Right renal cortex interstitium (tissue), 3 donors: ENCODE measurements at places on chromosomes 7 and 10. TPM values are rescaled to one million over a fixed set of nuclear protein-coding genes. Genes with fewer than 3 reads are reported as not detected.

DNA sequence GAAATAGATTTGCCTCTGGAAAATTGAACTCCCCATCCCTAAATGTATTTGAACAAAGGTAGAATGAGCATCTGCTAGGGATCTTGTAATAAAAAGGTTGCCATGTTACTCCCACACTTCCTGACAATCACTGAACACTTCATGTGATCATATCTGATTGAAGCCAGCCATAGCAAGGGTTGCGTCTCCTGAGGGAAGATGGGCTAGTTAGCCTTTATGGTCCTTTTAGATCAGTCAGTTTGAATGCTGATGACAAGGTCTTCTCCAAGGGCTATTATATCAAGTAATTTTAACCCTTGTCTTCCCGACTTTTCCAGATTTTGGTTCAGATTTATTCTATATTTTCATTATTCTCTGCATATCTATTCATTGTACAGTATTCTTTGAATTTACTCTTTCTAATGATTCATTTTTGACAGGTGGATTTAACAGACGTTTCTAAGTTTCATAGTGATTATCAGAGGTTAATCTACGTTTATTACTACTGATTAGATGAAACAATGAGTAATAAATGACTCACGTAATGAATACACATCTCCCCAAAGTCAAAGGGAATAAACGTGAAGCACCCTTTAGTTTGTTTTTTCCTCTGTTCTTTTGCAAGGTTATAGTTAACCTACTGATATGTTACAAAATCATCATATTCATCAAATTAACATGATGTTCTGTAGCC lies 28.1 kb downstream of the CSGALNACT2 start:
- DNase-seq, result no peak

DNA sequence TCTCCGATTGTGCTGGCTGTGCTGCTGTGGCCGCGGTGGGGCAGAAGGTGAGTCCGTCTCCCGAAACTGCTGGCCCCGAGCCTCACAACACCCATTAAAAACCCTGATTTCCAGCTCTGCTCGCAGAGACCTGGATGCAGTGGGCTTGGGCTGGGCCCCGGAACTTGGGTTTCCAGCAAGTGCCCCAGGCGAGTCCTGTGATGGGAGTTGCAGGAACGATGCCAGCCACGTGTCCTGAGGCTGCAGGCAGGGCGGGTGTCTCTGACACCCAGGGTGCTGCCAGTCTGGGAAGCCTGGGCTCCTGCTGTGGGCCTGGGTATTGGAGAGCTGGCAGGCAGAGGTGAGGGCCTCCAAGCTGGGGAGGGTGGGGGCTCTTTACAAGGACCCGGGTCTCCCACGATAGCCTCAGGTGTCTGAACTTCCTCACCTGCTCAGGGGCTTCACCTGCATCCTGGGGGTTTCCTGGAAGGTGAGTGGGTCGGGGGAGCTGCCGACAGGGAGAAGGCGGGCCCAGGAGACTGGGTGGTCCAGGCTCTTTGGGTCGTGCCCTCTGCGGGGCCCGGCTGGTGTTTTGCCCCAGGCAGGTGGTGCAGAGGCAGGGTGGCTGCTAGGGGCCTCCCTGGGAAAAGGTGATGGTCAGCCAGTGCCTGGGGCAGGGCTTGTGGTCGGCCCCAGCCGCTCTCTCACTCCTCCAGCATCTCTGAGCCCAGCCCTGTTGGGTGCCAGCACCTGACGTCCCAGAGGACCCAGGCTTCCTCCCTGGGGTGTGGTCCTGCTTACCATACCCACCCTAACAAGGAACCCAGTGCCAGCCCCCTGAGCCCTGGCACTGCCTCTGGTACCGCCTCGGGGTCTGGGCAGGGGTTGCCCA lies 180.3 kb downstream of the DNAJB6 start:
- no peak for DNase-seq

- DNase-seq, result no peak
Observed at GRCh38 chr7:26965724-26966123, 101.3 kb upstream of the SKAP2 start.

GRCh38 chr10:44143556-44143955 lies 241.3 kb downstream of the CXCL12 start:
- DNase-seq, result no peak

DNA sequence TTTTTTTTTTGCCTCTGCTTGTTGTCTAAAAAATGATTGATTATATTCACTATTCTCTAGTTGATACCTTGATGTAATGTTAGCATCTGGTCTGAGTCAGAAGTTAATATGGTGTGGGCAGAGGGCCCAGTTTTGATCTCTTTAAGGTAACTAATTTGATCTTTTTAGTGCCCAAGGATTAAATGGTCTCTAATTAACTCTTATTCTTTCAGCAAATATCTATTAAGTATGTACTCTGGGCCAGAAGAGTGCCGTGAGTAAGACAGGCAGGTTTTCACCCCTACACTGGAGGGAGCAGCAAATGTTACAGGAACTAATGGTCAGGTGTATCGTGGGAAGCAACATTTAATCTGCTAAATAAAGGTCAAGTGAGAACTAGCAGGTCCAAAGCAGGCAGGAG lies 144.6 kb upstream of the COL1A2 start:
- DNase-seq, result no peak

Gene LBX1
- not detected for polyA plus RNA-seq
